Motor neuron (in vitro differentiated cells): ENCODE measurements at places on chromosomes 7 and 10. TPM values are rescaled to one million over a fixed set of nuclear protein-coding genes. Genes with fewer than 3 reads are reported as not detected.

- no peak for ATAC-seq
Observed at GRCh38 chr10:80515941-80516340, 21.8 kb upstream of the SH2D4B start.

GRCh38 chr7:103541947-103542346 is 95.9 kb upstream of the SLC26A5 start:
- no peak for ATAC-seq

DNA sequence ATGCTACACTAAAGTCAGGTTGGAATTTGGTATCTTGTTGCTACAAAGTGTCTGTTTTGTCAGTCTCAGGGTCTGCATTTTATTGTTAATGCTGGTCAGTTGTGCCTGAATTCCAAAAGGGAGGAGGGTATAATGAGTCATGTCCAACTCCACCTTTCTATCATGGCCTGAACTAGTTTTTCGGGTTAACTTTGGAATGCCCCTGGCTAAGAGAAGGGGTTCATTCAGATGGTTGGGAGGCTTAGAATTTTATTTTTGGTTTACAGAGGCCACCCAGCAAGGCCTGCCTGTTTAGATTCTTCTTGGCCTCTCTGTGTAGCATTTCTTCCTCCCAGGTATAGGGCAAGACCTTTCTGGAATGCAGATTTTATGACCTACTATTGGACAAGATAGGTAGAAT is 93.2 kb downstream of the SKIDA1 start:
- ATAC-seq: no peak

- ATAC-seq: no peak
Observed at GRCh38 chr10:103181244-103181643, 11.8 kb downstream of the NT5C2 start.

- no peak for ATAC-seq
Observed at GRCh38 chr10:71357792-71358265, 38.8 kb downstream of the SLC29A3 start.

ADCY1 gene
- total RNA-seq: 2.4 and 2.9 TPM in 2 replicates

- no peak for ATAC-seq
Observed at GRCh38 chr7:29495653-29496052, 68.0 kb upstream of the PRR15 start.

DNA sequence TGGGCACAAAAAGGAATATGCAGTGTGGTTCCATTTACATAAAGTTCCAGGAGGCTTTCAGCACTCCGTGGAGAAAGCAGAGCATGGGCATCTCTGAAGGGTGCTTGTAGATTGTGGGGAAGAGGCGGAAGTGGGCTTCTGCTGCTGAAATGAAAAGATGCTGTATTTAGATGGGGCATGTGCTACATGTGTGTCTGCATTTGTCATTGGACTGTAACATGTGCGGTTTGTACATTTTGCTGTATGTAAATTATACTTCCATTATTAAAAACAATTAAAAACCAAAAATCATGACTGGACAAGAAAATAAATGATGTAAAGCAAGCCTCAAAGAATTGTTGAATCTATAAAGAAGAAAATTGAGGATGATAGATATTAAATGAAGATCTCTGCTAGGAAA is 334.0 kb downstream of the WDR37 start:
- ATAC-seq: no peak

DNA sequence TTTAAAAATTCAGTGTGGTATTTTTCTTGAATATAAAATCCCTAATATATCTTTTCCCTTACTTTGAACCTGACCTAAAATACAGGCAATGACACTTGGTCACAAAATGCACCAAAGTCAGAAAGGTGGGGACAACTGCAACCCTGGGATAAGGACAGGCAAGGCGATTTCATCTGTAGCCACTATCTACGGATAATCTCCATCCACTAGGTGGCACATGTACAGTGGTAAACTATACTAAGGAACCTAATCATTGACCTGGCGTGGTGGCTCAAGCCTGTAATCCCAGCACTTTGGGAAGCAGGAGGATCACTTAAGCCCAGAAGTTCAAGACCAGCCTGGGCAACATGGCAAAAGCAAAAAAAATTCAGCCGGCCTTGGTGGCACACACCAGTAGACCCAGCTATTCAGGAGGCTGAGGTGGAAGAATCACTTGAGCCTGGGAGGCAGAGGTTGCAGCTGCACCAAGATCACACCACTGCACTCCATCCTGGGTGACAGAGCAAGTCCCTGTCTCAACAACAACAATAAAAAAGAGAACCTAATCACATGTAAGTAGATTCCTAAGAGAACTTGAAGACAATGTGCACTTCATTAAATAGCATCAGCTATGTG is 98.9 kb downstream of the KMT2C start:
- ATAC-seq: peak; percentile 33

DNA sequence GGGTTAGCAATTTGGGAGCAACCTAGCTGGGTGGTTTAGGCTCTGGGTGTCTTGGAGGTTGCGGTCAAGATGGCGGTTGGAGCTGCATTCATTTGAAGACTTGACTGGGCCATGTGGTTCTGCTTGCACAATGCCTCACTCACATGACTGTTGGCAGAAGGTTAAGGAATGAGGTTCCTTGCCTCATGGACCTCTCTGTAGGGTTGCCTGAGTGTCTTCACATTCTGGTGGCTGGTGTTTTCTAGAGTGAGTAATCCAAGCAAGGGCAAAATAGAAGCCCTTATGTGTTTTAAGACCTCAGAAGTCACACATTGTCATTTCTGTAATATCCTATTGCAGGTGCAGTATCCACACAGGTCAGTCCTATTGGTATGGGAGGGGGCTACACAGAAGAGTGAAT is 52.0 kb downstream of the CDK14 start:
- ATAC-seq: no peak

LRRC27 gene
- 7.2 and 13.4 TPM in 2 replicates for total RNA-seq

DNA sequence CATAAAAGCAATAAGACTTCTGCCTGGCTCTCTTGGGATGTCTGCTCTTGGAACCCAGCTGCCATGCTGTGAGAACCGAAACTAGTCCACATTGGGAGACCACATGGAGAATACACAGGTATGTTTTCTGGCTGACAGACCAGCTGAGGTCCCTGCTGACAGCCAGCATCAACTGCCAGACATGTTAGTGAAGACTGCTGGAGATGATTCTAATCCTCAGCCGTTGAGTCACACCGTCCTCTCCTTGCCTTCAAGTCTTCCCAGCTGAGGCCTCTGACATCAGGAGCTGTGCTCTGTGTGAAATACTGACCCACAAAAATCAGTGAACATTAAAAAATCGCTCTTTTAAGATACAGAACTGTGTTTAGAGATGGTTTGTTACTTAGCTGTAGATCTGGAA is 36.9 kb upstream of the AGR2 start:
- no peak for ATAC-seq

GRCh38 chr7:81308643-81309322 is 389.9 kb upstream of the SEMA3C start:
- ATAC-seq: peak; percentile 57

DNA sequence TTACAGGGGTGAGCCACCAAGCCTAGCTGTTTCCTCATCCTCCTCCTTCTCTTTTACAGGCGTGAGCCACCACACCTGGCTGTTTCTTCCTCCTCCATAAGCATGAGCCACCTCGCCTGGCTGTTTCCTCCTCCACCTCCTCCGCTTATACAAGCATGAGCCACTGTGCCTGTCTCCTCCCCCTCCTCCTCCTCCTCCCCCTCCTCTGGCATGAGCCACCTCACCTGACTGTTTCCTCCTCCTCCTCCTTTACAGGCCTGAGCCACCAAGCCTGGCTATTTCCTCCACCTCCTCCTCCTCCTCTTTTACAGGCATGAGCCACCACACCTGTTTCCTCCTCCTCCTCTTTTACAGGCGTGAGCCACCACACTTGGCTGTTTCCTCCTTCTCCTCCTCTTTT is 49.8 kb upstream of the ZNF479 start:
- ATAC-seq: no peak

CLRN3 gene
- total RNA-seq: not detected in 2 replicates

ADAM8 gene
- total RNA-seq: 1.5 TPM in 2 replicates

GRCh38 chr7:116731023-116731395 is 59.0 kb downstream of the MET start:
- ATAC-seq: peak; percentile 36
